Tibial nerve (tissue), 4 donors: ENCODE measurements at places on chromosomes 12 and 14. TPM values are rescaled to one million over a fixed set of nuclear protein-coding genes. Genes with fewer than 3 reads are reported as not detected.

DNA sequence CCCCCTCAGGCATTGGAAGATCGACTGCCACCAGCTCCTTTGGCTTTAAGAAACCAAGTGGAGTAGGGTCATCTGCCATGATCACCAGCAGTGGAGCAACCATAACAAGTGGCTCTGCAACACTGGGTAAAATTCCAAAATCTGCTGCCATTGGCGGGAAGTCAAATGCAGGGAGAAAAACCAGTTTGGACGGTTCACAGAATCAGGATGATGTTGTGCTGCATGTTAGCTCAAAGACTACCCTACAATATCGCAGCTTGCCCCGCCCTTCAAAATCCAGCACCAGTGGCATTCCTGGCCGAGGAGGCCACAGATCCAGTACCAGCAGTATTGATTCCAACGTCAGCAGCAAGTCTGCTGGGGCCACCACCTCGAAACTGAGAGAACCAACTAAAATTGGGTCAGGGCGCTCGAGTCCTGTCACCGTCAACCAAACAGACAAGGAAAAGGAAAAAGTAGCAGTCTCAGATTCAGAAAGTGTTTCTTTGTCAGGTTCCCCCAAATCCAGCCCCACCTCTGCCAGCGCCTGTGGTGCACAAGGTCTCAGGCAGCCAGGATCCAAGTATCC, 288.7 kb downstream of the NAV3 start:
- H3K36me3 ChIP-seq, result peaks cover 8% of the 10 kb centered on the region
- no peak overlapping the region for H3K27ac ChIP-seq
- H3K4me3 ChIP-seq, result no peak overlapping the region
- H3K27me3 ChIP-seq, result no peaks in the 10 kb centered on the region

GRCh38 chr12:138898-139534, 72.4 kb downstream of the IQSEC3 start:
- DNase-seq, result no peak
- no peaks in the 10 kb centered on the region for H3K36me3 ChIP-seq
- H3K27me3 ChIP-seq, result peaks cover 30% of the 10 kb centered on the region
- no peaks in the 10 kb centered on the region for H3K4me1 ChIP-seq
- peak overlapping the region; percentile 21 for H3K4me3 ChIP-seq

DNA sequence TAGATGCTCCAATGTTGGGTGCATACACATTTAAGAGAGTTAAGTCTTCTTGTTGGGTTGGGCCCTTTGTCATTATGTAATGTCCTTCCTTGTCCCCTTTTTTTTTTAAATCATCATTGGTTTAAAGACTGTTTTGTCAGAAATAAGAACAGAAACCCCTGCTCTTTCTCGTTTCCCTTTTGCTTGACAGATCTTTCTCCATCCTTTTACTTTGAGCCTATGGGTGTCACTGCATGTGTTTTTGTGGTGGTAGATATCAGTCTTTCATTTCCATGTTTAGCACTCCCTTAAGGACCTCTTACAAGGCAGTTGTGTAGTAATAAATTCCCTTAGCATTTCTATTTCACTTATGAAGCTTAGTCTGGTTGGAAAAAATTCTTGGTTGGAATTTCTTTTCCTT, 47.4 kb downstream of the RTN1 start:
- no peak overlapping the region for H3K27ac ChIP-seq
- no peak for DNase-seq
- H3K36me3 ChIP-seq, result no peaks in the 10 kb centered on the region

DNA sequence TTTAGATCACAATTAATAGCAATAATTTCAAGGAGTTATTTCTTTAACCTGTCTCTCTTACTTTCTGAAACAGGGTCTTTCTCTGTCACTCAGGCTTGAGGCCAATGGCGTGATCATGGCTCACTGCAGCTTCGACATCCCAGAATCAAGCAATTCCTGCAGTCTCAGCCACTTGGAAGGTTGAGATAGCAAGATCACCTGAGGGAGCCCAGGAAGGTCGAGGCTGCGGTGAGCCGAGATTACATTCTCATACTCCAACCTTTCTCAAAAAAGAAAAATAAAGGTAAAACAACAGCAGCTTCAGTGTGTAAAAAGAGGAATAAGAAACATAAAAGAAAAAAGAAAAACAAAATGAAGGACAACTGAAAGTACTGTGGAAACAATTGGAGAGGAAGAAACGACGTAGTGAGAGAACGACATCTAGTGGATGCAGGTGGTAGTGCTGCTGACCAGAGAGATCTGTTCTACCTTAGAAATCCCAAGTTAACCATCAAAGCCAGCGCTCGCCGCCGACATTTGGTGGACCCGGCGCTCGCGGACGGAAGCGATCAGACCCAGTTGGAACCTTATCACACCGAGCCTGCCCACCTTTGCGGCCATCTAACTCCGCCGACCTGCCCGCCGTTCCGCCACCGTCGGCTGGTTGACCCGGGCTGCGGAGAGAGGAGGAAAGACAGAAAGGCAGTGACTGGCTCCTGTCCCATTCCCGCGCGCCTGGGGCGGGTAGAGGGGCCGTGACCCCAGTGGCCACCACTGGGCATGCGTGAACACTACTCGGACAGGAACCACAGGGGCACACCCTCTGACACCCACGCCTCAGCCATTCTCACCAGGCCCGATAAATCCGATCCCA, 196.1 kb downstream of the ALG10 start:
- peak overlapping the region; percentile 26 for H3K4me3 ChIP-seq
- peak; percentile 34 for DNase-seq
- no peaks in the 10 kb centered on the region for H3K4me1 ChIP-seq
- H3K27ac ChIP-seq, result no peak overlapping the region
- H3K36me3 ChIP-seq, result no peaks in the 10 kb centered on the region

DNA sequence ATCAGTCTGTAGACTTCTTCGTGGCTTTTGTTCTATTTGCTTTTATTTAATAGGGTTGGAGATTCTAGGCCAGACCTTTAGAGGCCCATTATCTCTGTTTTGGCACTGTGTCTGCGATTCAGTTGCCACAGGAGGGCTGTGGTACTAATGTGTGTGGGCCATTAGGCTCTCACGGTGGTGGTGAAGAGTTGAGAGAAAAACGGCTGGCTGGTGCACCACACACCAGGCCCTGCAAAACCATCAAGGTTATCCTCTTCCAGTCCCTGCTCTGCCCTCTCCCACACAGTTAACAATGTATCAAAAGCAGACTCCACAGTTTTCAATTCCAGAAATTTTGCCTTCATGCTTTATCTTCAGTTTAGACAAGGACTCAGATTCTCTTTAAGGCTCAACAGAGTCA, 97.7 kb downstream of the MYF5 start:
- H3K27ac ChIP-seq, result no peak overlapping the region
- H3K4me3 ChIP-seq, result no peak overlapping the region
- H3K27me3 ChIP-seq, result no peaks in the 10 kb centered on the region
- no peaks in the 10 kb centered on the region for H3K4me1 ChIP-seq

DNA sequence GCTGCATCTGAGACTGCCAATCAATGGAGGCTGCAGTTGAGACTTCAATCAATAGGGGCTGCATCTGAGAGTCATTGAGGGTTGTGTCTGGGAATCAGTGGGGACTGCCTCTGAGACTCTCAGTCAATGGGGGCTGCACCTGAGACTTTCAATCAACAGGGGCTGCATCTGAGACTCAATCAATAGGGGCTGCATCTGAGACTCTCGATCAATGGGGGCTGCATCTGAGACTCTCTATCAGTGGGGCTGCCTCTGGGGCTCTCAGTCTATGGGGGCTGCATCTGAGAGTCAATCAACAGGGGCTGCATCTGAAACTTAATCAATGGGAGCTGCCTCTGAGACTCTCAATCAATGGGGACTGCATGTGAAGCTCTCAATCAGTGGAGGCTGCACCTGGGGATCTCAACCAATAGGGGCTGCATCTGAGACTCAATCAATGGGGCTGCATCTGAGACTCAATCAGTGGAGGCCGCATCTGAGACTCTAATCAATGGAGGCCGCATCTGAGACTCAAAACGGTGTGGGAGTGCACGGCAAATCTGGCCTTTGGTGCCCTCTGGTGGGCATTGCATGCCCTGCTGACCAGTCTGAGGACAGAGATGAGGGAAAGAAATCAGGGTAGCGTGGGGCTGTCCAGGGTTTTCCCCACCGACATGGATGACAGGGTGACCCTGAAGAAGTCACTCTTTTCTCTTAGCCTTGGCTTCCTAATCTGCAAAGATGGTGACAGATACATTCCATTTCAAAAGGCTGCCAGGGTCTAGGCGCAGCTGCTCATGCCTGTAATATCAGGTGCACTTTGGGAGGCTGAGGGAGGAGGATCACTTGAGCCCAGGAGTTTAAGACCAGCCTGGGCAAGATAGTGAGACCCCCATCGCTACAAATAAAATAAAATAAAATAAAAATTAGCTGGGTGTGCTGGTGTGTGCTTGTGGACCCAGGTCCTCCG, 41.3 kb upstream of the EIF5 start:
- H3K36me3 ChIP-seq, result no peaks in the 10 kb centered on the region
- H3K27ac ChIP-seq, result no peak overlapping the region
- no peaks in the 10 kb centered on the region for H3K4me1 ChIP-seq
- H3K4me3 ChIP-seq, result no peak overlapping the region
- DNase-seq, result peak; percentile 67

- no peaks in the 10 kb centered on the region for H3K27me3 ChIP-seq
- no peak for DNase-seq
- H3K36me3 ChIP-seq, result no peaks in the 10 kb centered on the region
- H3K27ac ChIP-seq, result no peak overlapping the region
- no peak overlapping the region for H3K4me3 ChIP-seq
Measured at GRCh38 chr12:116651089-116651488, 86.8 kb downstream of the SPRING1 start.

- H3K27me3 ChIP-seq, result no peaks in the 10 kb centered on the region
- no peaks in the 10 kb centered on the region for H3K4me1 ChIP-seq
- H3K27ac ChIP-seq, result no peak overlapping the region
- no peak overlapping the region for H3K4me3 ChIP-seq
- DNase-seq, result no peak
- H3K36me3 ChIP-seq, result no peaks in the 10 kb centered on the region
Measured at GRCh38 chr12:47032644-47033043, 46.8 kb upstream of the PCED1B start.

DNA sequence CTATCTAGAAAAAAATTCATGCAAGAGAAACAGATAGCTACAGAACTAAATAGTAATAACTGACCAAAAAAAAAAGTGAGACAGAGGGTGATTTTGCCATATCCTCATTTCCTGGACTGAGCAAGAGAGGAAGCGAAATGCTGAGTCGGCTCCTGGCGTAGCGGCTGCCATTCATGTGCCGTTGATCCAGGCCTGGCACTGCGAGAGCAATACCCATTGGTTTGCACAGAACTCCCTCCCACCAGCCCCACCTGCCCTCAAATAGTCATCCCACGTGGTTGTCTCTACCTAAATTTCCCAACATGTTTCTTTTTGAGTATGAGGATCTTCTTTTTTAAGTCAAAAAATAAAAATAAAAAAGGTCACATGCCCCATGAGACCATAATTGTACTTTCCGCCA, 9.4 kb upstream of the WNT5B start:
- no peak for DNase-seq
- no peaks in the 10 kb centered on the region for H3K4me1 ChIP-seq
- H3K36me3 ChIP-seq, result no peaks in the 10 kb centered on the region
- H3K27me3 ChIP-seq, result no peaks in the 10 kb centered on the region

ABHD12B gene
- total RNA-seq, result not detected

BHLHE41 gene
- total RNA-seq, result 9.0 TPM

LRRK2 gene
- 30.0 TPM for total RNA-seq

IPO4 gene
- 25.7 TPM for total RNA-seq

SYT10 gene
- 1.7 TPM for total RNA-seq

TAS2R50 gene
- 2.2 TPM for total RNA-seq

DPPA3 gene
- not detected for total RNA-seq
